ENCODE measurements at places on chromosomes 7 and 10.

GRCh38 chr7:33273356-33273755 lies 144.0 kb downstream of the BBS9 start:
- no peak for DNase-seq

DNA sequence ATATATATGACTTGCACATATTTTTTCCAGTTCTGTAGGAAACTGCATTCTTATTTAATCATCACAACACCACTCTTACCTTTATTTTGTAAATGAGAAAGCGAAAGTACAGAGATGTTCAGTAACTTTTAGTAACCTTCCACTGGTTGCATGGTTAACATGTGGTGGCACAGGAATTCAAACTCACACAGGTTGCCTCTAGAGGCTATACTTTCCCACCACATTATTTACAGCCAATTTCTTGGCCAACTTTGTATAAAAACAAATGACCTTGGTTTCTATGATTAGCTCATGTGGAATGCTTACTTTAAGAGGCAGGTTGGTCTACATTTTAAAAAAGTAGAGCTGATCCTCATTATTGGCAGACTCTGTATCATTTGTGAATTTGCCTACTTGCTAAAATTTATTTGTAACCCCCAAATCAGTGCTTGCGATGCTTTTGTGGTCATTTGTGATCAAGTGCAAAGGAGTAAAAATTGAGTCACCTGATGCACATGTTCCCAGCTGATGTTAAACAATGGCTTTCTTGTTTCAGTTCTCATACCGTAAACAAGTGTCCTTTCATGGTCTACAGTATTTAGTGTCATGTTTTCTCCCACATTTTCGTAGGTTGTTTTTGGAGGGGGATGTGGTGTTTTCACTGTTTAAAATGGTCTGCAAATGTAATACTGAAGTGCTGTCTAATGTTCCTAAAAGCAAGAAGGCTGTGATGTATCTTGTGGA lies 14.8 kb downstream of the BBS9 start:
- DNase-seq: no peak

- no peak for DNase-seq
Measured at GRCh38 chr10:77537720-77538373, 99.8 kb downstream of the KCNMA1 start.

- no peak for DNase-seq
Measured at GRCh38 chr7:25392588-25393338, 164.5 kb upstream of the NPVF start.

GRCh38 chr10:25532213-25532612 lies 357.4 kb downstream of the GPR158 start:
- no peak for DNase-seq

- no peak for DNase-seq
Measured at GRCh38 chr7:7157177-7157886, 25.0 kb upstream of the C1GALT1 start.

GRCh38 chr10:106859892-106860652 lies 304.4 kb downstream of the SORCS1 start:
- no peak for DNase-seq

- DNase-seq: peak; percentile 82
Measured at GRCh38 chr7:75565132-75565837, 73.2 kb downstream of the SPDYE5 start.

GRCh38 chr10:3350617-3351258 lies 178.2 kb upstream of the PITRM1 start:
- DNase-seq: no peak

- DNase-seq: no peak
Measured at GRCh38 chr10:48389846-48390557, 83.5 kb downstream of the MAPK8 start.

DNA sequence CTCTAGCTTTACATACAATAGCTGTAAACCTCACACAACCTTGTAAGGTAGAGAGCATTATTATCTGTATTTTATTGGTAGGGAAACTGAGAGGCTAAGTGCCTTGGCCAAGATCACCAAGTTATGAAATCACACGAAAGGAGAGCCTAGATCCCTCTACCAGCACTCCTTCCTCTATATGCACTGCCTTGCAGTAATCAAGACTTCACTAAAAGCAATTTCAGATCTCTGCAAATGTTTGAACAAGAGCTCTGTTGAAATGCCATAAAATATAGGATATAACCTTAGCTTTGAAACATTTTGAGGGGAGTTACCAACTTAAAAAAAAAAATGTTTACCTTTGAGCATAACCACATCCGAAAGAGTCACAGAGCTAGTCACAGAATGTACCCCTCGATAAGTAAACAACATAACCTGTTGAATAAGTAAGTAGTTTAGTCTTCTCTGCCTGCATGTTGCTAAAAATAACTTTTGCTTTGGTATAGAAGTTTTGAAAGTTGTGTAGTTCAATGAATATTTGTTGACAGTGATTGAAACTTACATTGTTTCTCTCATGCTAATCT lies 709.4 kb downstream of the AUTS2 start:
- no peak for DNase-seq

DNA sequence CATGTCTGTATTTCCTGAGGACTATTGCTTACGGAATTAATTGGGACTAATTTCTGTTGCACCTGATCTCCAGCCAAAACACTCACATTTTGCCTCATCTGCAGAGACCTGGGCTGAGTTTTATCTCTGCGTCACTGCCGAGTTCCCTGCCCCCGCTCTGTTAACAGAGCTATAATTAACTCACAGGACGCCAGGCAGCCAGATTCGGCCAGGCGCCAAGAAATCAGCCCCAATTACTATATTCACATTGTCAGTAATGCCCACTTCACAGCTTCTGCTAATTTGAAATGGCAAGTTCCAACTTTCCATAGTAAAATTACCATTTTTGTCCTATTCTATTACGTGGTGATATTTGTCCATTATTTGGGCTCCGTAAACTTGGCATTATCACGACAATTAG lies 130.5 kb downstream of the CUX1 start:
- no peak for DNase-seq

DNA sequence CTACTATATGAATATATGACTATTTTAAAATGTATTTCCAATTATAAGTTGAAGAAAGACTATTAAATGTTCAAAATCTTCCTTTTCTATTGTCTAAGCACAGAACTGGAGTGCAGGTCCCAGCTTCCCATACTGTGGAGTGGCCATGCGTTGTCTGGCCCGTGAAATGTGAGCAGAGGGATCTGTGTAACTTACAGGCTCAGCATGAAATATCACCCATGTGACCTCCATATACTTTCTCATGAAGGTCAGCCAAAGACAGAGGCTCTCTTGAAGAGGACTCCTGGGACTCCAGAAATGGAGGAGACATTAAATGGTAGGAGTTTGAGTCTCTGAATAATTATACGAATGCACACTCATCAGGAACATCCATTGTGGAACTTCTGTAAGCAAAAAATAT lies 92.4 kb upstream of the CAV2 start:
- no peak for DNase-seq

- no peak for DNase-seq
Measured at GRCh38 chr10:36880898-36881297, 244.5 kb upstream of the ANKRD30A start.

GRCh38 chr10:60414877-60415585 lies 25.4 kb upstream of the ANK3 start:
- no peak for DNase-seq

DNA sequence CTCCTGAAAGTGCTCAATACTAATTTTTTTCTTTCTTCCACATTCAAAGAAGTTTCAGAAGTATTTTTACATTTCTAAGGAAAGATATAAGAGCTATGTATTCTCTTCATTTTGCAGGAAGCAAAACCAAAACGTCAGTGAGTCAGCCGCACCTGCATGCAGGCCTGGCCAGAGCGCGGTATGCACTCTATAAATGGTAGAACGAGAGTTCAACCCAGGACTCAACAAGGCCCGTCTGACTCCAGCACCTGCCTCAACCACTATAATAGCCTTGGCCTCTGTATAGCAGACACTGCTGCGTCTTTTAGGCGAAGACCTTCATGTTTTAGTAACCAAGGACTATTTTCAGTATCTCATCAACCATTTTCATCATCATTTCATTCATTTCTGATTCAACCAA lies 113.2 kb downstream of the KMT2E start:
- no peak for DNase-seq

- DNase-seq: no peak
Measured at GRCh38 chr10:4234661-4235060, 449.7 kb upstream of the KLF6 start.

GRCh38 chr7:95104739-95105138 lies 197.3 kb downstream of the PPP1R9A start:
- peak; percentile 31 for DNase-seq

DNA sequence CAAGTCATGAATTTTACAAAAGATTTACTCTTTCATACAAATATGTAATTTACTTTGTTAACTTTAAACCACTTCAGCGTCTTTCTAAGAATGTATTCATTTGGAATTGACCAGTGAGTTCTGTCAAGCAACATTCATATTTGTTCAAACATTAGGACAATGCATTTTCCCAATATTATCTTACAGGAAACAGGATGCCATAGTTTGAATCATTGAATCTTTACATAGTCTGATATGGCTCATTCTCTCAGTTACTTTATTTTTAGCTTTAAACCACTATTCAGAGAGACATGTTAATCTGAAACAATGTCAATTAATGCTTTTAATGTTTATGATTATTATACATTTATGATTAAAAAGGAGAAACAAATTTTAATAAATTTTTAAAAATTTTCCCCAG lies 21.1 kb upstream of the MEOX2 start:
- DNase-seq: no peak

DNA sequence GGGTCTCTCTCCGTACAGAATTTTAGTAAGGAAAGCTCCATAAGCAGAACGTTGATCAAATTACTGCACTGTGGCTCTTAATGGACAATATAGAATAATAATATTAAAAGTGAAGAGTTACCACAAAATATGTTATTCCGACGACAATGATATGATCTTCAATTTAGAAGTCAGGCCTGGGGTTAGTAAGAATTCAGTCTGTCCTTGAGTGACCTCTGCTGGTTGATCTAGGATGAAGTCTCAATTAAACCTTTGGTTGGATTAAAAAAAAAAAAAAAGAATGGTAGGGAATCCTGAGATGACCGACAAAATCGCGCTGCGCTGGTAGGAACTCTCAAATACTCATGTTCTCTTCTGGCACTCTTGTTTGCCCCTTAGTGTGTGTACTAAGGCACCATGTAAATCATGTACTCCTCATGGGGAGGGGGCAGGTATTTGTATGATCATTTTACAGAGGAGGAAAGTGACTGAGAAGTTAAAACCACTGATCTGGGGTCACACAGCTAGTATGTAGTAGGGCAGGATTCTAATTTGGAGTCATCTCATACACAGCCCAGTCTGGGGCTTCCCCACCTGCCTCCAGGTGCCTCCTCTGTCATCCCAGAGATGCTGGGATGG lies 161.3 kb upstream of the NPVF start:
- no peak for DNase-seq
